ENCODE measurements at places on chromosomes 13 and 19. TPM values are rescaled to one million over a fixed set of nuclear protein-coding genes. Genes with fewer than 3 reads are reported as not detected.

KLK11 gene
- polyA plus RNA-seq: 0.43 TPM

ADPRHL1 gene
- 3.9 TPM for polyA plus RNA-seq

ZC3H13 gene
- polyA plus RNA-seq: 14.1 TPM

IZUMO4 gene
- 25.2 TPM for polyA plus RNA-seq

ZNF253 gene
- polyA plus RNA-seq: 4.0 TPM

MEF2B gene
- polyA plus RNA-seq: 1.8 TPM

FUT6 gene
- polyA plus RNA-seq: 3.9 TPM

FLT1 gene
- polyA plus RNA-seq: 0.38 TPM

CLDND2 gene
- 2.0 TPM for polyA plus RNA-seq

PAF1 gene
- polyA plus RNA-seq: 27.7 TPM

RASGRP4 gene
- polyA plus RNA-seq: 4.1 TPM

ZNF324B gene
- polyA plus RNA-seq: 2.3 TPM

ZNF628 gene
- polyA plus RNA-seq: 1.3 TPM

KLK13 gene
- polyA plus RNA-seq: not detected
